Transverse colon (tissue), 4 donors: ENCODE measurements at places on chromosomes 1 and 21.

DNA sequence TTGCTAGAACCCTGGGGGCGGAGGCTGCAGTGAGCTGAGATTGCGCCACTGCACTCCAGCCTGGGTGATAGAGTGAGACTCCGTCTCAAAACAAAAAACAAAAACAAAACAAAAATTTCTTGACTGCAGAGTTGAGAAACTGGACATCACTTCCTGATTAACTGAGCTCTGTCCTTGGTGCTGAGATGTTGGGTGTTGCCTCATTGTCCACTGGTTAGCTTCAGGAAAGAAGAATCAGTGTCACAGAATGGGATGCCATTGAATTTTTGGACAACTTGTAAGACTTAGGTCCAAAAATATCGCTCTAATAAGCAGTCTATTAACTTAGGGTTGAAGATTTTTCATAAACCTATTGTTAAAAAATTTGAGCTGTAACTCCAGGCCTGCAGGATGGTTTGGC lies 23.8 kb upstream of the KCNA10 start:
- no peak for DNase-seq

- no peak for DNase-seq
These were observed 686.2 kb downstream of the ADGRL2 start for GRCh38 chr1:82486969-82487368.

GRCh38 chr1:67405473-67406245 lies 24.5 kb downstream of the SERBP1 start:
- no peak for DNase-seq

GRCh38 chr1:67733681-67734322 lies 48.8 kb downstream of the GADD45A start:
- no peak for DNase-seq

DNA sequence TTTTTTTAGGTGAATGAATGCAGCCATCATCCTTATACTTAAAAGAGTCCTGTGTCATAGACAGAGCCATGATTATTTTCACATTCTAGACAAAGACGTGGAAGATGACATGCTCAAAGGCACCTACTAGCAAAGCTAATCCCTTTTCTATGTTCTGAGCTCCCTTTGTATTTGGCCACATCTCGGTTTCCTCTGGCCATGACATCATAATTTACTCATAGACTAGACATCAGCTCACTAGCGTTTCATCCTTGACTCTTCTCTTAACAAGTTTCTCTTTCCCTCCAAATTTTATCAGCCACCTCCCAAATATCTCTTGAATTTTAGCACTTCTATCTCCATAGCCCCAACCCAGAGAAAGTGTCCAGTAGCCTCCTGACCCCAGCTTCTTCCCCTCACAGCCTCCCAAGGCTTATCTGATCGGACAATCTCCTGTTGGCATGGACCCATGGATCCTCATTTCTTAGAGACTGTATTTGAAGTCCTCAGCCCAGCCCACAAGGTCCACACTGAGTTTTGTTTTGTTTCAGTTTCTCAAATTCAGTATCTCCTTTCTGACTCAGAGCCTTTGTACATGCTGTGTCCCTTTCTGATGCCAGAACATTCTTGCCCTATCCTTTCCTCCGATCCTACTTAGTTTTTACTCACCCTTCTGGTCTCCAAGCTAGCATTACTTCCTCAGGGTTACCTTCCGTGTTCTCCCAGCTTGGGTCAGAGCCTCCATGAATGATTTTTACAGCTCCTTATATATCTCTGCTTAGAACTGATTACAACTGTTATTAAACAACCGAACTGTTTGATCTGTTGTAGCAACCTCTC lies 33.0 kb upstream of the EPS8L3 start:
- DNase-seq: peak; percentile 26

- DNase-seq: no peak
These were observed 609.8 kb upstream of the NCAM2 start for GRCh38 chr21:20388400-20388799.

DNA sequence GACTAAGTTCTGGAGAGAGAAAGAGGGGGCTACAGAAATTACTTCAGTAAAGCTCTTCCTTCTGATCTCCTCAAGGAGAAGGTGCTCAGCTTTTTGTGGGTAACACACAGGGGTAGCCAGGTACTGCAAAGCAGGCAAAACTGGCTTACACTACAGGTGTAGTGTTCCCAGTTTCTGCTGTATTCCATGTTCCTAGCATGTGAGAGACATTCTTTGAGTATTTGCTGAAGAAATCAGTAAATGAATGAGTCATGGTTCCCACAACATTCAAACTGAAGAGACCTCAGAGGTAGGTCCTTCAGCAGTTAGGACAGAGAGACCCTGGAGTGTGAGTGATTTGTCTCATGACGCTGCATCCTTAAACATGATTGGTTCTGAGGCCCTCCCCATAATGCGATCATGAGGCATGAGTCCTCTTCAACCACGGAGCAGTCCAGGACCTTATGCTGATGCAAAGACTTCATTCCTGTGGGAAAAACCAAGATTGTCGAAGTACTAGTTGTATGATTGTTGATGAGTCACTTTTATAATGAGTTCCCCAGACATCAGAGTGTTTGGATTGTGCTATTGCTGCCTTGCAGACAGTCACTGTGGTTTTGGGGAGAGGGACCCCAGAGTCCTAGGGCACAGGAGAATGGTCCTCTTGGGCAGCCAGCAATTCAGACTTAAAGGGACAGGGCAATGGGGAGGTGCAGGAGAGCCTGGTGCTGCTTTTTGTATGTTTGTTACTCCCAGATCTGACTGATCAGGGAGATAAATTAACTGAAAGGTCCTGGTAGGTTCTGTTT lies 2.7 kb upstream of the OR10J4 start:
- no peak for DNase-seq

- DNase-seq: no peak
These were observed 11.8 kb upstream of the SOD1 start for GRCh38 chr21:31647650-31648049.

DNA sequence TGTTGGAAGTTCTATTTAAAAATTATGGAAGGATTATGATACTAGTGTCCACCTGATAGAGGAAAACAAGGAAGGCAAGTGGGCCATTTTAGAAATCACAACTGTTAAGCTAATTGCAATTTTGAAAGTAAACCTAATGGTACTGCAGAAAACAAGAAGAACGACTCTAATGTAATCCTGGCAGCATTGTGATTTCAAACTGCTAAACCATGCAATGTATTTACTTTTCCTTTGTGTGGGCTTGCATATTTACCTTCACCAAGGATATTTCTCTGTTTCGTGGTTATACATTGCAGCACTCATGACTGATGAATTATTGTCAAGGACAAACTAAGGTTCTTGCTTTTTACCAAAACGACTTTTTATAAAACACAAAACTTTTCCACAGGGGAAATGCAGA lies 88.1 kb downstream of the TM2D1 start:
- DNase-seq: no peak

DNA sequence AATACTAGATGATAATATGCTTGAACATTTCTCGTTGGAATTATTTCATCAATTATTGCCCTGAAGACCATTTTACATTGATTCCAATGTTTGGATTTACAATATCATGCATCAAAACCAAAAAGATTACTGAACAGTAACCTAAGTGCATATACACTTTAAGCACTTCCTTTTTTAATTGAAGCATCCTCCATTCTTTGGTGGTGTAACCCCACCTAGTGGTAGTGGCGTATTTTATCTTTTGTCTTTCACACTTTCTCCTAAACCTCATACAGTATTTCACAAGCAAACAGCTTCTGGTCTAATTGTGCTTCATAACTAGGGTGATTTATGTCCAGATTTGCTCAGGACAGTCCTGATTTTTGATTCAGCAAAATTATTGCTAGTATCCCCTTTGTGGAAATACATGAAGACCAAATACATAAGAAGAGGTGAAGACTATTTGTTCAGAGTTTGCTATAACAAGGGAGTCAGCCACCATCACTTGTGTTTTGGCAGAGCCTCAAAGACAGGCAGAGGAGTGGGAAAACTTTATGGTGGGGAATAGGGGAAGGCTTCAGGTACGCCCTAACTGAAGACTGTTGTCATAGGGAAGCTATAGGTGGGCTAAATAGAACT lies 3.4 kb upstream of the NVL start:
- DNase-seq: no peak

- DNase-seq: no peak
These were observed 74.6 kb upstream of the IPO9 start for GRCh38 chr1:201754353-201754752.
